ENCODE measurements at places on chromosomes 16 and 17. TPM values are rescaled to one million over a fixed set of nuclear protein-coding genes. Genes with fewer than 3 reads are reported as not detected.

DNA sequence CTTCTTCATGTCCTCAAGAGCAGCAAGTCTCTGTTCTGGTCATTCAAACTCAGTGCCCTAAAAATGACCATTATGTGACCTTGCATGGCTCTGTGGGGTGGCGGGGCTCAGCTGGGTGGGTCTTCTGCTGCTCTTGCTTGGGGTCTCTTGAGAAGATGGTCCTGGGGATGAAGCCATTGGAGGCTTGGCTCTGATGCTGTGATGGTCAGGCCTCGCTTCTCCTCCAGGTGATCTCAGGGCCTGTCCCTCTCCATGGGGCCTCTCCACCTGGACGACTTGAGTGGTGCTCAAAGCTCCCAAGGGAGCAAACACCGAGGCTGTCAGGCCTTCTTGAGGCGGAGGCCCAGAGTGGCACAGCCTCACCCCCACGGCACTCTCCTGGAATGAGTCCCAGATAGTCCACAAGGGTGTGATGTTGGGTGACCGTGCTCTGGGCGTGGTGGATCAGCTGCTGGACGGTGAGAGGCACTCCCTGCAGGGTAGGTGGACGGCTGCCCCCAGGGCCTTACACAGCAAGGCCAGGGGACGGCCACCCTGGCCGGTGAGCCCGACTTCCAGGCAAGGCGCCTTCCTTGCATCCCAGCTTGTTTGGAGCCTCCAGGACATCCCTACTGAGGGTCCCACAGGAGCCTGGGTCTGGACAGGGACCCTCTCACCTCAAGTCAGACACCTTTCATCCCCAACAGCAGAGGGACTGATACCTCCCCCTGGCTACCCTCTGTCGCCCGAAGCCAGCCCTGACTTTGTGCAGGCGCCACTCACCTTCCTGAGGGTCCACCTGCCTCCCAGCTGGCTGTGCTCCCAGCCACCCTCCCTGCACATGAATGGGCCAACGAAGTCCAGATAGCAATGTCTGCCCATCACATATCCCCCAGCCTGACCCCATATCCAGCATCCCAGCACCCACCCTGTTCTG lies 48.7 kb downstream of the USP22 start:
- DNase-seq, result no peak

- DNase-seq, result no peak
Observed at GRCh38 chr16:3214904-3215600, 19.9 kb downstream of the ZNF200 start.

DNA sequence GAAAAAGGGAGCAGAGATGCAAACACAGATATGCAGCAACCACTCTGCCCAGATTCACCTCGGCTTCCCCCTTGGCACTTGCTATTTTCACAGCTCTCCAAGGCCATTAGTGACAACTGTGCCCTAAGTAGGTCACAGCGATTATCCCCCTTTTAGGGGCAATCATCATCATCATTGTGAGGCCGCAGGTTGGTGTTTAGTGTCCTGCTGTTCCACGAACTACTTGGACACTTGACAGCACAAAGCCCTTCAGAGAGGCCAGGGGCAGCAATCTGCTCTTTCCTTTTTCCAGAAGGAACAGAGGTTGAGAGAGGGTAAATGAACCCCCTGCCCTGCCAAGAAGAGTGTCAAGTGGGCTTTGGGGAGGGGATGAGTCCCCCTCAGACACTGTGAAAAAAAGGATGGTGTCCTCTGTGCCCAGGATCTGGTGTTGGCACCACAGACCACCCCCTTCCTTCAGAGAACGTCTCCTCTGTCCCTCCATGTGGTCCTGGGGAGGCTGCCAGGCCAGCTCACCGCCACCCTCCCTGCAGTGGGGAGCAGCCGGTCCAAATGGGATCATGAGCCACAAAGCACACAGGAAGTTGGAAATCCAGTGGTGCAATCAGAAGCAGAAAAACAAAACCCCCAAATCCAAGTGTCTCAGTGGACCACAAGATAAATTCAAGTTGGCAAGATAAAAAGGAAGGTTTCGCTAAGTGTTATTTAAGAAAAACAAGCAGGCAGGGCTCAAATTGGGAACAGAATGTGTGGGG lies 78.4 kb upstream of the MED9 start:
- no peak for DNase-seq

DNA sequence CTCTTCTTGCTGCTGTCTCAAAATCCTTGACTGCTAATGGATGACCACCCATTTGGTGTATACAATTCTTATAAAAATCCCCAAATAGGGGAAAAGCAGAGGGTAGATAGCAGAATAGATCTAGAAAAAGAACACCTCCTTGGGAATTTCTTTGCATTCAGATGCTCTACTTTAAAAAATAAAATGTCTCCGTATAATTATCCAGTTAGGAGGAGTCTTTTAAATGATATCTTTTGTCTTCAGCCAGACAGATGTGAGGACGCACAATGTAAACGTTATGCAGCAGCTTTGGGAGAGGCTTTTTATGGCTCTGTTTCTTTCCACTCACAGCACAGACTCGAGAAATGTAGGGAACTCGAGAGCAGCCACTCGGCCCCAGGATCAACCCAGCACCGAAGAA lies 300.2 kb downstream of the IRF8 start:
- no peak for DNase-seq

- DNase-seq, result no peak
Observed at GRCh38 chr16:22413819-22414218, 39.4 kb upstream of the CDR2 start.

- no peak for DNase-seq
Observed at GRCh38 chr16:67146523-67147357, 4.1 kb downstream of the B3GNT9 start.

DNA sequence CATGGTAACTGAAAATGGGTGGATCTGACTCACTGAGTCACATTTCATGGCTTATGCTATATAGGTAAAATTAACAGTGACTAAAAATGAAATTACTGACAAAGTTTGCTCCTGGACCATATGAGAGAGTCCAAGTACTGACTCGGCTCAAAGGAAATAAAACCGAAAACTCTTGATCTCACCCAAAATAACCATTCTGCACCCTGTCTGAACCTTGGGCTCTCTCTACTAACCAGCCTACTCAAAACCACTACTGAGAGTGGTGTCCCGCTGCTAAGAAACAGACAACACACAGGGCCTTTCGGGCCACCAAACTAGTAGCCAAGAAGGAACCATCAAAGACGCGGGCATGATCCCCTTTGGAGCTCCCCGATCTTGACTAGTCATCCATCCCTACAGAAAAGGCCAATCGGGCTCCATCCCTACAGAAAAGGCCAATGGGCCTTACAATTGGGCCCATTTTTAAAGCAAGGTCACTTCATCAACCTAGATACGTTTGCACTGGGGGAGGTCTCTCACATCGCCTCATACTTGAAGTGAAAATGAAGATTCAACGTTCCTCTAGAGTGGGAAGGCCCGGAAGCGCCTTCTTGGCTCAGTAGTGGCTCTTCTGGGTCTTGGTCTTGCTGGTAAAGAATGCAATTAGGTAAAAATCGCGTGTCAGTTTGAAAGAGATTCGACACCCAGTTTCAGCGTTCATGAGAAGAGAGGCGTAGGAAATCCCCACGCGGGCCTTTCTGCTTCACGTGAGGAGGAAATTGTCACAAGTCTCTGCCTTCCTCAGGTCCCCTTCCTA lies 720 bp upstream of the ZPBP2 start:
- DNase-seq, result no peak

GRCh38 chr17:39151943-39152818 lies 744 bp upstream of the PLXDC1 start:
- no peak for DNase-seq

GRCh38 chr17:80097127-80097621 lies 4.2 kb upstream of the GAA start:
- DNase-seq, result no peak

- no peak for DNase-seq
Observed at GRCh38 chr16:49260253-49260652, 21.4 kb downstream of the CBLN1 start.

DNA sequence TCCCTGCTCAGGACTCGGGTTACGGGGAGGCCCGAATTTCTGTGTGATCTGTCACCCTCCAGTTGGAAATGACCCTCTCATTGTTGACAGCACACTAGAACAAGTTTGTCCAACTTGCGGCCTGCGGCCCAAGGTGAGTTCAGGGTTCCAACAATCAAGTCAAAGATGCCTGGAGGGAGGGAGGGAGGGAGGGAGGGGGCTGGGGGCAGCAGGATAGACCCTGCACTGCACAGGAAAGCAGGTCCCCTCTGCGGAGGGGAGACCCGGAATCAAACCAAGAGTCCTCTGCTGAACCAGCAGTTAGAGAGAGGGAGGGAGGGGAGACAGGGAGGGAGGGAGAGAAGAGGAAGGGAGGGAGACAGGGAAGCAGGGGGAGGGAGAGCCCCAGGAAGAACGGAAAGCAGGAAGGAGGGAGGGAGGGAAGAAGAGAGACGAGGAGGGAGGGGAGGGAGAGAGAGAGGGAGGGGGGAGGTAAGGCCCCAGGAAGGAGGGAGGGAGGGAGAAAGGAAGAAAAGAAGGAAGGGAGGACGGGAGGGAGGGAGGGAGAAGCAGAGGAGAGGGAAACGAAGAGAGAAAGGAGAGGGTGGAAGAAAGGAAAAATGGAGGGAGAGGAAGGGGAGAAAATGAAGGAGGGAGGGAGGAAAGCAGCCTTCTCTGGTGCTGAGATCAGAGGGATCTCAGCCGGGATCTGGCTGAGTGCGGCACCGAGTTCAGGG lies 96.7 kb upstream of the CDH5 start:
- no peak for DNase-seq

- no peak for DNase-seq
Observed at GRCh38 chr17:8365143-8365542, 11.4 kb downstream of the KRABD2 start.

DNA sequence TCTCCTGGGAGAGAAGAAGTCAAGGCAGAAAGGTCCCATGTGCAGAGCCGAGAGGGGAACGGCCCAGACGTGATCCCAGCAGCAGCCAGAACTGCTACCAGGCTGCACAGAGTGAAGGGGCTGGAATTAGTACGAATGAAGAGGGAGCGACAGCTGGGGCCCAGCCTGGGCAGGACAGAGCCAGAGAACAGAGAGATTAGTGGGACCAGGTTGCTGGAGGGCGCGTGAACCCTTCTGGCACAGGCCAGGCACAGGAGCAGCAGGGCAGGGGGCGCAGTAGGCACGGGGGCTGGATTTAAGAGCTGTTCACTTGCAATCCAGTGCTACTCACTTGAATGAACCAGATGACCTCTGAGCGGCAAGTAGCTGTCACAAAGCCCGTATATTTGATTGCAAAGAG lies 66.9 kb downstream of the PLXDC1 start:
- no peak for DNase-seq

DNA sequence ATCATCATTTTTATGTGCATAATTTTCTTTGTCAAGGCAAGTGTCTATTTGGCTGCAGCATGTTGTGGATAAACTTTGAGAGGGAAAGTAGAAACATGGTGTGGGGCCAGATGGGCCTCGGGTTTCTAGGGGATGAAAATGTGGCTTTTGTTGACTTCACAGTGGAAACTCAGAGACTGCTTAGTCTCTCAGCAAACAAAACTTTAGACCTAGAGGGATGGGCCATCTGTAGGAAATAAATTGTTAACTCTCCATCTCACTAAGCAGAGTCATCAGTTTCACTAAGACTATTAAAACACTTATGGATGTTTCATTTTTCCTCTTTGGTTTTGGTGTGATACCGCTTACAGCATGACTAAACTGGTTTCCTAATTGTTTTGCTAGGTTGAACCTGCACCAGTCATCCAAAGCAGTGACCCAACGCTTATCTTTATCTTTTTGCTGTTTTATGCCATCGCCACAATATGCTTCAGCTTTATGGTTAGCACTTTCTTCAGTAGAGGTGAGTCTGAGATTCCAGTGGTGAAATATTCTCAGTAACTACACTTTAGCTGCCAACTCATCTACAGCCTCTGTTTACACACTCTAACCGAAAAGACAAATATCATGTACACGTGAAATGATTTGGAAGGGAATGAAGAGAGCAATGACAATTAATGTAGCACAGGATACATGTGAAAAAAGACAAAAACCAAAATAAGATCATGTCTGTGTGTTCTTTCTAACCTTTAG lies 60.6 kb upstream of the CRYM start:
- DNase-seq, result no peak

The STAC2 gene
- total RNA-seq, result 29.2 TPM

The TMEM208 gene
- 33.1 TPM for total RNA-seq

The ENDOV gene
- total RNA-seq, result 18.2 TPM

The CBFA2T3 gene
- total RNA-seq, result 4.4 TPM

The CMTM4 gene
- total RNA-seq, result 24.9 TPM

The KRT20 gene
- not detected for total RNA-seq

The CCL5 gene
- total RNA-seq, result 7.5 TPM

The CDRT15L2 gene
- not detected for total RNA-seq

The ZNF785 gene
- 8.5 TPM for total RNA-seq

The AGRP gene
- not detected for total RNA-seq

The OR2C1 gene
- total RNA-seq, result not detected

The ZNF469 gene
- 5.2 TPM for total RNA-seq

The XAF1 gene
- 108 TPM for total RNA-seq

Measured in aorta (tissue), 5 donors.